ENCODE measurements at places on chromosomes 5 and 9. TPM values are rescaled to one million over a fixed set of nuclear protein-coding genes. Genes with fewer than 3 reads are reported as not detected.

Gene FCN1
- not detected for total RNA-seq

Gene SCGB3A2
- not detected for total RNA-seq

Gene RNF180
- 0.36 TPM for total RNA-seq

Gene PALM2AKAP2
- 20.6 TPM for total RNA-seq

Gene SPINK14
- total RNA-seq, result not detected

Gene TSSK1B
- total RNA-seq, result under 0.01 TPM

Gene SMIM33
- not detected for total RNA-seq

Gene BRINP1
- total RNA-seq, result not detected

Gene RGMB
- total RNA-seq, result 74.4 TPM

Gene IFNA2
- total RNA-seq, result not detected

Gene RAB24
- 18.5 TPM for total RNA-seq

Gene PIP5K1B
- not detected for total RNA-seq

Gene TTC16
- total RNA-seq, result not detected

Gene FSTL4
- 0.18 TPM for total RNA-seq

Gene TLR4
- total RNA-seq, result under 0.01 TPM

Gene ENTPD2
- total RNA-seq, result not detected

Gene SPATA31E1
- not detected for total RNA-seq

DNA sequence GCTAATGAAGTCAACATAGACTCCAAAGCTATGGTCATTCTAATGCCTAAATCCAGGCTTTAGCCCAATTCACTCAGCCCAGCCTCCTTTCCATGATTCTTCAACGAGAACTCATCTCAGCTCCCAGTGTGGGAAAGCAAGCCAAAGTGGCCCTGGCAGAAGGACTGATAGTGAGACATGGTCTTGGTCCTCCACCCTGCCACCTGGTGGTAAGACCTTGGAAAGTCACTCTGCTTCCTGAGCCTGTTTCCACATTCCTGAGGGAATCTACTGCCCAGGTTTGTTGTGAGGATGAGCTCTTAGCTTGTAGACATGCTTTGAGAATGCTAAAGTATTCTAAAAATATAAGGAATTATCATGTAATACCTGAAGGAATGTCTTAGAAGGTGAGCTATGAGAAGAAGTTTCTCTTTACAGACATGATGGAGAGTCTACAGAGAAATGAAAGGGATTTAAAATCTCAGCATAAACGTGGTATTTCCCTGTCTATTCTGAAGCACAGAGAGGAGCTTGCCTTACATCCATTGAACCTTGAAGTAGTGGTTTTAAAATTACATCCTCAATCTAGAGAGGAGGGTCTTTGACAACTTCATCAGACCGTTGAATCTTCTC is 173.5 kb downstream of the TRIM32 start:
- DNase-seq, result peak; percentile 63

GRCh38 chr5:166365164-166365563 is 1926.3 kb upstream of the WWC1 start:
- DNase-seq, result no peak

- DNase-seq, result no peak
These were observed 69.6 kb upstream of the ABCA1 start for GRCh38 chr9:104997536-104997935.

DNA sequence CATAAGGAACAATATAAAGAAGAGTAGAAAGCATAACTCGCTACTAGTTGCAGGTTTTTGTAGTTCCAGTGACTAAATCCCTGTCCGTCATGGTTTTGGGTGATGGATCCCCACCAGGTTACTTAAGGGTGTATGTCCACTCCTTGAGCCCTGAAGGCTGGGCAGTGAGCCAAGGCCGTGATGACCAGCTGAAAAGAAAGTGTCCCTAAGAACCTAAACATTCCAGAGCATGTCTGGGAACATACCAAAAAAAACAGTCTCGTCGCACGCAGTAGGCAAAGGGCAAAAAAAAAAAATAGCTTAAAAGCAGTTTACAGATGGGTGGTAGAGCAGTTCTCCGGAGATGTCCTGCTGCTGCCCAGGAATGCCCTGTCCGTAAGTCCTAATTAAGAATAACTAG is 21.4 kb upstream of the SNAPC3 start:
- peak; percentile 32 for DNase-seq

GRCh38 chr5:5473226-5473625 is 50.7 kb downstream of the ICE1 start:
- peak; percentile 72 for DNase-seq

DNA sequence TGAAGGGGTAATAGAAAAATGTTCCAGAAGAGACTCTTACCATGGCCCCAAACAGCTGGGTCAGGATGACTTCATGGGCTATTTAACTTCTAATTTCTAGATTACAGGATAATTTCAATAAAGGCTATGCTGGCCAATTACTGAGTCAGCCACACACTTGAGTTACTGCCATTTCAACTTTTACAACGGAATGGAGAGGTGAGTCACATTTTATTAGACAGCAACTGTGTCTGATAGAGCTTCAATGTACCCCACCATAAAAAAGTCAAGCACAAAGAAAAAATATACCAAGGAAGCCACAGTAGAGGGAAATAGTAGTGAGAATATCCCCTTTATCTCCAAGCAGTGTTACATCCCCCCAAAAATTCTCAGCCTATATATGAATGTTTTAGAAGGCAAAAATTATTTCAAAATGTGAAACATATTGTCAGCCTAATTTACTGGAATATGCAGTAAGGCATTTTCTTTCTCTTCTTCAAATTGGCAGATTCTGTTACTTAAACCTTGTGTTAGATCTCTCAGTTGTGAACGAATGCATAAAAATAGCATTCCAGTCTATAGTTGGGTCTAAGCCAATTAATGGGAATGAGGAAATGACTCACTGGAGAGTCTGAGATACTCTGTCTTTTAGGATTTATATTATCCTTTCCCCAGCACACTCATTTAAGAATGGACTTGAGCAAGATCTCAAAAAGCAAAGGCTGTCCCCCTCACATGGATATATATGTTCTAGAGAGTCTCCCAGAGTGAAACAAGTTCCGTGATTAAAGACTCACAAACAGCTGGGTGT is 47.1 kb upstream of the RAI14 start:
- peak; percentile 93 for DNase-seq

- no peak for DNase-seq
These were observed 472.3 kb downstream of the HINT1 start for GRCh38 chr5:130692770-130693169.

DNA sequence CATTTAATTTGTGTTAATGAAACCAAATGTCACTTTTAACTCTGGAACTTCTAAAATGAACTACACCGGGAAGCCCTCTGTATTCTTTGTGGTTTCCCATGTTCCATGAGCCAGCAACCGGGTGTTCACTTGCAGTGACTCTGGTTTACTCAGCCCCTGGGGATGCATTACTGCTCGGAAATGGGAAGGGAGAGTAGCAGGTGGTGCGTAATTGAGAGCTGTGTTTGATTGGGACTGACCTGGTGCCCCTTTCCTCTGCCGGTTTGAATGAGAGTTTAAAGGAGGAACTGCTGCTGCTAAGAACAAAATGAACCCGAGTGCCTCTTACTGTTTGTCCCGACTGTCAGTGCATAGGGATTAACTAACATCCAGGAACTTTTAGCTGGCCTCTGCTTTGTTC is 100.1 kb upstream of the DHFR start:
- DNase-seq, result peak; percentile 3

DNA sequence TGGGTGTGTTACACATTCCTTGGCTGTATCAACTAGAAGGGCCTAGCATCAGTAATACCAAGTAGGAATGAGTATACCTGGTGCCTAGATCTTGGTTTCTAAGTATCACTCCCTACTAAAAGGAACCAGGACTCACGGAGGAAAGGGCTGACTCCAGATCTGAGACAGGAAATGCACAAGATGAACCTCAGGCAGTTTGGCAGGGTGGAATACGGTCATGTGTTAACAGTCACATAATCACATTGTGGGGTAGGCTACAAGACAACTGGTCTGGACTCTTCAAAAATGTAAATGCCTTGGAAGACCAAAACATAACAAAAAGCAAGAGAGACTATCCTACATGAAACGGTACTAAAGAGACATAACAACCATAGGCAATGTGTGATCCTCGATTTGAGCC is 158.8 kb downstream of the CRB2 start:
- no peak for DNase-seq

- DNase-seq, result peak; percentile 80
These were observed 87.6 kb upstream of the RPS23 start for GRCh38 chr5:82365744-82366228.

DNA sequence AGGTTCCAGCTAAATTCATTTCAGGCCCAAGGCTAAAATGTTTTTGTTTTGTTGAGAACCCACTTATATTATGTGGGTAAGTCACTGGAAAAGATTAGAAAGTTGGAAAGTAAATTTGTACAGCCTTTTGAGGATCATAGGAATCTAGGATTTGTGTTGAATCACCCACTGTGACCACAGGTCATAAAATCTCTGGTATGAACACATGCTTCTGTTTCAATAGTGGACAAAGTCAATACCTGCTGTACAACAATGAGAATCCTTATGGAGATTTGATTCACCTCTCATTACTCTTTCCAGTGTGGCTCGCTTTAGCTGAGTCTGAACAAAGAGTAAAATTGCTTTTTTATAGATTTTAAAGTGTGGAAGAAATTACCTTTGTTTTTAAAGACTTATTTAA is 369.5 kb downstream of the TMEM167A start:
- no peak for DNase-seq

- peak; percentile 95 for DNase-seq
These were observed 1.9 kb upstream of the RGMB start for GRCh38 chr5:98771382-98772109.

GRCh38 chr9:101365181-101365580 is 19.6 kb downstream of the BAAT start:
- peak; percentile 25 for DNase-seq

- peak; percentile 68 for DNase-seq
These were observed 117.0 kb downstream of the PCSK1 start for GRCh38 chr5:96316017-96316416.

- DNase-seq, result no peak
These were observed 77.0 kb downstream of the SEMA6A start for GRCh38 chr5:116497631-116498030.

DNA sequence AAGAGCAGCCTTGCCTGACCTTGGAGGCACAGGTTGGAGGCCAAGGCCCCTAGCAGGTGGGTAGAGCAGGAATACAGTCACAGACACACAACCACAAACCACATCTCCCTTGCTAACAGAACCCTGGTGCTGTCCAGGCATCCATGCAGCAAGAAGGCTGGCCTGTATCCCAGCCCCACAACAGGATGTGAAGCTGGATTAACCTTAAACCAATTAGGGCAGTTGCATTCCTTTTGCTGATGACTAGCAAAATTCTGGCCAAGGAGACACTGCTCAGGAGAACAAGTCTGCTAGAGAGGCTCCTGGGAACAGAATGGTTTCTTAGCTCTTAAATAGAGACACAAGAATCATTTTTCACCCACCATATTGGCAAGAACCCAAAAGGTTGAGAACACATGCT is 97.8 kb downstream of the C5orf15 start:
- peak; percentile 58 for DNase-seq

- DNase-seq, result no peak
These were observed 129.5 kb downstream of the SMARCA2 start for GRCh38 chr9:2144619-2145018.

GRCh38 chr9:76629205-76629990 is 134.8 kb upstream of the PCA3 start:
- DNase-seq, result no peak

DNA sequence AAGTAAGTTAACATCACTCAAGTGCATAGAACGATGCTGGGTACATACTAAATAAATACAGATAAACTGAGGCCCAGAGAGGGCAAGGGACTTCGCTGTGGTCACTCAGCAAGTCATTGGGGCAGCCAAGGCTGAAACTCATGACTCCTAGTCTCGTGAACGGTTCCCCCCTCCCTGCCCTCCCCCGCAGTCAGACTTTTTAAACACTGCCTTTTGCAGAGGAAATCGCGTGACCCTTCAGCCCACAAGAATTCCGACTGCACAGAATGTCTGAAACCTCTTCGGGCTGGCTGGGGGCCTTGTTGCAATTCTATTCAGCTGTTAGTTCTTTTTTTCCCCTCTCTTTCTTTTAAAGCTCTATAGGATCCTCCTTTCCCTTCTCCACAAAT is 28.1 kb downstream of the NEK6 start:
- peak; percentile 99 for DNase-seq

DNA sequence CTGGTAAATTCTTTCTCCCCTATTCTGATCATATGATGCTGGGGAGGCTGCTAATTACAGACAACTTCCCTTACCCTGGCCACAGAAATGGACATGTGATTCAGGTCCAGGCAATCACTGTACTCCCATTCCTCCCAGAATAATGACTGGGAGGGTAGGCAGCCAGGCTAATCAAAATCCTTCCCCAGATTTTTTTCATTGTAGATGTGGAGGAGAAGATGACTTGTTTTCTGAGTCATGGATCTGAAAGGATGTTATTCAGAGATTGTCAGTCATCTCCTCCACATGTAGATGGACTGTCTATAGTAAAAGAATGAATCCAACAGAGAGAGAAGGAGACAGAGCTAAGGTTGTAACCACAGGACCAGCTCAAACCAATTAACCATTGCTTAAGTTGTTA is 123.9 kb upstream of the PUM3 start:
- DNase-seq, result no peak

DNA sequence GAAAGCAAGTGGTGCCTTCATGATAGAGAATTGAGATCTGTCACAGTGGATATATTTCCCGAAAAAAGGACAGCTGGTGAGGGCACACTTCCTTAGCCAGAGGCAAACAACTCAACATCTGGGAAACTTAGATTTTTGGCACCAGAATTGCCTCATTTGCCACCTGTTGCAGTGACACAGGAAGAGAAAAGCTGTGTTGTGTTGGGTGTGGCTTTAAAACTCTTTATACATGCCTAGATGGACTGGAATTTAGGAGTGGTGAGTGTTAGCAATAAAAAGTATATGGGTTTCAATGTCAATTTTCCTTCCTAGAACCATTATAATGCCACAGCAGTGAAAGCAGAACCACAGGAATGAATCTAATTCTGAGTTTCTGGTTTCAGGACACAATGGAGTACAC is 62.6 kb upstream of the CEMIP2 start:
- DNase-seq, result no peak

GRCh38 chr9:138070815-138071214 is 193.2 kb downstream of the CACNA1B start:
- DNase-seq, result no peak

DNA sequence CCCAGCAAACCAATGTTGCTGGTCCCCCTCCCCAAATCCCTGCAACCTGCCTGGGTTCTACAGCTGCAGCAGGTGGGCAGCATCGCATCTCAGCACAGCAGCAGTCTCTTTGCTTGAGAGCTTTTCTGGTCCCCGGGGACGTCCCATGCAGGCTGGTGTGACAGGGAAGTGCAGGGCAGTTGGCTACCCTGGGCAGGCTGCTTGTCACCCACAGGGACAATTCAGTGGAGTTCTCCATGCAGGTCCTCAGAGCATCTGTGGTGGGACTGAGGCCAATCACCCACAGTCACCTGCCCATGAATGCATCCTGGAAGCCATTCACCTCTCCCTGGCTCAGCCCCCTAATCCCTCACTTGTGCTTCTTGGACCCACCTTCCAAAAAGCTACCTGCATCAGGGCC is 43.9 kb upstream of the SEMA4D start:
- no peak for DNase-seq

DNA sequence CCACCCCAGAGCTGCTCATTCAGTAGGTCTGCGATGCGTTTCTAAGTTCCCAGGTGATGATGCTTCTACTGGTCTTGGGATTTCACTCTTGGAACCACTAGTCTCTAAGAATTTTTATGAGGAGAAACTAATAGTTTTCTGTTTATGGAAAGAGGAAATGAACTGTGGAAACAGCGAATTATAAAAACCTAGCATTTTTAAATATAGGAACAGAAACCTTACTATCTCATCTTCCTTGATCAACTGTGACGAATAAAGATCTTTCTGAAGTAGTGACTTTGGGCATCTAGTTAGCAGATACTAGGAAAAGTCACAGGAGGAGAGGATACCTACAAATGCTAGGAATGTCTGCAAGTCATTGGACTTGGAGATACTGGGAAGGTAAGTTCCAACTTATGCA is 376.8 kb upstream of the RFX3 start:
- DNase-seq, result no peak

GRCh38 chr5:136780518-136780917 is 415.2 kb upstream of the TRPC7 start:
- DNase-seq, result no peak
